ENCODE measurements at places on chromosomes 1 and 21.

DNA sequence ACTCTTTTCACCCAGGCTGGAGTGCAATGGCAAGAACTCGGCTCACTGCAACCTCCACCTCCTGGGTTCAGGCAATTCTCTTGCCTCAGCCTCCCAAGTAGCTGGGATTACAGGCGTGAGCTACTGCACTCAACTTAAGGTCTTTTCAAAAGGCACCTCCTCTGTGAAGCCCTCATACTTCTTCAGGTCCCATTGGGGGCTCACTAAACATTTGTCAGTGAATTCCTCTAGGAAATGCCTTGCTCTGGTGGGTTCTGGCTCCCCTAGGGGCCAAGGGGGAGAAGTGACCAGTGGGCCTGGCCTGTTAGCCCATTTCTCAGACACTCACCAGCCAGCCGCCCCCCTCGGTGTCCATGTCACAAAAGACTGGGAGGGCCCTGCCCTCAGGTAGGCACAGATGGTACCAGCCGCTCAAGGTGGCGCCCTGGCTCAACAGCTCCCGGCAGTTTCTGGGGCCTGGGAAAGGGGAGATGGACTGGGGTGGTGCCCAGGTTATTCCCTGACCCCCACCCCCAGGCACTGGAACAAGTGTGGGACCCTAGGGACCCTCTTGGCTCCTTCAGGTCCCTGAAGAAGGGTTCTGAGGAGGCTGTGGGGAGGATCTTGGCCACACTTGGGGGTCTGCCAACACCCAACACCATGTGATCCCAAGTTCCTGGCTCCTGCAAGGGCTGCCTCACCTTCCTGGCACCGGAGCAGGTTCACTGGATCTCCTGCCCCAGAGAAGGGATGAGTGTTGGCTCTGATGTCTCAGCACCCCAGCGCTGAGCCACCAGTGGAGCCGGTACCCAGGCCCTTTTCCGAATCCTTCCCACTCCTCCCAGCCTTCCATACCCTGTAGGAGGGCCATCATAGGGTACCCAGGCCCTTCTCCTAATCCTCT is 1.6 kb downstream of the FCN3 start:
- no peak for DNase-seq

DNA sequence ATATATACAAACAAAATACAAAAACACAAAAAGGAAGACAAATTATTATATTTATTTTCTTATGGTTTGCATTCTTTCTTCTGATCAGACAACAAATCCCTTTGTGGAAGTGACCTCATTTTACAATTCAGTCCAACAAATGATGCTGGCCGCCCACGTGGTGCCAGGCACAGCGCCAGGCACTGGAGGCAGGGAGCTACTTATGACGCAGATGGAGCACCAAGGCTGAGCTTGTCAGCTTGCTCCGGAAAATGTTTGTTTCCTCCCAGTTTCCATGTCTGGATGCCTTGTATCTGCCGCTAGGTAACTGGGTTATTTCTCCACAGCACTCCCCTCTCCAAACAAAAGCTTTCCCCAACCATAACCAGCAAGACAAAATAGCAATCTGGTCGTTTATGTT is 30.7 kb upstream of the CD34 start:
- no peak for DNase-seq

- DNase-seq, result no peak
Observed at GRCh38 chr1:32861904-32862695, 8.6 kb downstream of the FNDC5 start.

DNA sequence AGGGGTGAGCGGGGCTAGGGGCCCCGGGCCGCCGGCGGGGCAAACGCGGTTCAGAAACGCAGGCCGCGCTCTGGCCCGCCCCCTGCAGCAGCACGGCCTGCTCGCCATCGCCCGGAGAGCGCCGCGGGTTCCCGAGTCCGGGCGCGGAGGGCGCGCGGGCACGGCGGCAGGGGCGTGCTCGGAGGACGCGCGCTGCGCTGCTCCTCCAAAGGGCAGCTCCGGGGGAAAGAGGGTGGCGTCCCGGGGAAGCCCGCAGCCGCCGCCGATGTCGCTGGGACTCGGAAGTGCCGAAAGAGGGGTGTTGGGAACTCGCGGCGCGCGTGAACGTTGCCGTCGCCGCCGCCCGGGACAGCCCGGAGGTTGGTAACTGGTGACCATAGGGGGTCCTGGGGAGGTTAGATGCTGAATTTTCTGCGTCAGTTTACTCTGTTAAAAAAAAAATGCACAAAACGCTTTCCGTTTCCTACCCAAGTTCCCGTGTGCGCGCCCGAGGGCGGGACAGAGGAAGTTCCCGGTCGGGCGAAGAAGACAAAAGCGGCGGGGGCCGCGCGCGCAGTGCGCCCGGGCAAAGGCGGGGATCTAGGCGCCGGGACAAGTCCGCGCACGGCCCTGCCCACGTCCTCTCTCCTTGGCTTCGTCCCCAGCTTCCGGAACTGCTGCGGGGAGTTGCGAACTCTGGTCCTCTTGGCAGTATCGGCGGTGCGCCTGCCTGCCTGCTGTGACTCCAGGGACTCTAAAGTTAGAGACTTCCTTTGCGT is at the start of gene HHAT:
HHAT (plus strand) TSS at position 157 of the 758 bp plus-strand sequence. CDS start 20,074 bp downstream, outside the sequence.
- peak; percentile 72 for DNase-seq

DNA sequence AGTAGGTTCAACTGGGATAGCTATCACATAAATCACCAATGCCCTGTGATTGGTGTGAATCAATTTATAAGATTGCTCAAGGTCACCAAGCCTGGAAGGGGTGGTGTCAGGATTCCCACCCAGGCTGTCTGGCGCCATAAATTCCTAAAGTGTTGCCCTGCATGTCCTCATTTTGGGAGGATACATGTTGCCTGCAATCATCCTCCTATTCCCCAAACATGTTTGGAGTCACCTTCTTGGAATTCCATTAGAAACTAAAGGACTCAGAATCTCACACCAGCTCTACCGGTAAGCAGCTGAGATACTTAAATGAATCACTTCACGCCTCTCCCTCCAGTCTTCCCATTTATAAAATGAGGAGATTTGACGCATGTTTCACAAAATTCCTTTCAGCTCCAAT is 54.1 kb upstream of the SLC45A1 start:
- no peak for DNase-seq

DNA sequence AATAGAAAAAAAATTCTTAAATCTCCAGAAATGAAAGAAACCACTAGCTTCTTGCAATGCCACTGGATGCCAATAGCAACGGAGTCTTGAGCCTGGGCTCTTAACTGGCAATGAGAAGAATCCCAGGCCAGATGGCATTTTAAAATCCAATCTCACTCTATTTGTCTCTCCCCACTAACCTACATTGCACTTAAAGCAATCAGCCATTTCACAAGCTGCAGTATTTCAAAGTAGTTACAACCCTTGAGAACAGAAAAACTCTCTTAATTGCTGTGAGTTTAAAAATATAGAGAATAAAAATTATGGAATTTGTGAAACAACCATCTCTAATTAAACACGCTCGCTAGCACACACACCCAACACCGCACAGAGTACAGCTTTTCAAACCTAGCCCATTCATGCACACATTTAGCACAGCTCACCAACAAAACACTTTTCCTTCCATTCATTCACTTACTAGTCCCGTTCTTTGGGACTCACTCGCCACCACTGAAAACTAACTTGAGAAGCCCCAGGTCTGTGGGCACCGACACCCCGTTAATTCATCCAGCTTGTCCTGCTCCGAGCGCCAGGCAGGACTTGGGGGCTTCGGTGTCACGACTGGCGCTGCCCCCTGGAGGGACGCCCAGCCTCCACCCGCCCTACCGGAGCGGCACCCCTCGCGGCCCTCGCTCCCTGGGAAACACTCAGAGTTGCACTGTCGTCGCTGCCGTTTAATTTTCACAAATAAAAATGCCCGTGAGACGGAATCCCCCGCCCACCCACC is 1.0 kb downstream of the DDAH1 start:
- no peak for DNase-seq

DNA sequence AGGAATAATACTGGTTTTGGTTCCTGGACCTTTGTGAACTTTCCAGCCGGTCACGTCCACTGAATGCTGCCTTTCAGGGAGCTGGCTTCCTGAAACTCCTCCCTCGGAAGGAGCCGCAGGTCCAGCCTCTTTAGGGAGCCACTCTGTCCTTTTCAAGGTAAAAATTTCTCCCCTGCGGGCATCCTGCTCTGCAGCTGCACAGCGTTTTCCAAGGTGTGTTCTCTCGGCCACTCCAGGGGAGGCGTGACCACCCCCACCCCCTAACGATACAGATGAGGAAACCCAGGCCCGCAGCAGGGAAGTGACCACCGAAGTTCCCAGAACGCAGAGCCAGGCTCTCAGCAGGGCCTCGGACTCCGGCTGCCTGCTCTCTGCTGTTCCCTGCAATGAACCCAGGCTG is 21.5 kb downstream of the PADI2 start:
- DNase-seq, result no peak

GRCh38 chr1:6473156-6473555 is 7.2 kb upstream of the TNFRSF25 start:
- no peak for DNase-seq

GRCh38 chr1:220224611-220225124 is 47.6 kb downstream of the RAB3GAP2 start:
- no peak for DNase-seq

DNA sequence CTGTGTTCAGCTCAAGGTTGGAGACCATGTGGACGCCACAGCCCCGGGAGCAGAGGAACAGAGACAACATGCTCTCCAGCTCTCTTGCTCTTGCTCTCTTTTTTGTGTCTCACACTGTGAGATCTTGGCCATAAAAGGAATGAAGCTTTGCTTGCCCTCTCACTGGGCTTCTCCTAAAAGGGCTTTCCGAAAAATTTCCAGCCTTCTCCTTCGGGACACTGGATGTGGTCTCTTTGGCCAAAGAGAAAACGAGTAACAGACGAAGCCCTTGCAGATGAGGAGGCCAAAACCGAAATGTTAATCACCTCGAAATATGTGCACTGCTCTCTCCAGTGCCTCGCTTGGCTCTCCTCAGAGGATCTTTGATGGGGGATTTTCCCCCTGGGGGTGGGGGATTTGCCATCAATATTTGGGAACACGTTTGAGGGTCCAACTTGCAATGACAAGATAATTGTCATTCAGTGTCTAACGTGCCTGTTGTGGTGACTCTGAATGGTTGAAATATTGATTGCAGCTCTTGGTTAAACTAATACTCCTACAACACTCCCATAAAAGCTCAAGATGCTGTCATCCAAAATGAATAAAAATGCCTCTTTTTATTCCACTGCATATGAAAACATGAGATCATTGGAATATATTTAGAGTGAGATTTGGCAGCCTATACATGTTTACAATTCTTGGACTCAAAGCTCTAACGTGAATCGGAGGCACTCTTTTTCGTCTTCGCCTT is 68.6 kb upstream of the ANGPTL1 start:
- DNase-seq, result no peak

DNA sequence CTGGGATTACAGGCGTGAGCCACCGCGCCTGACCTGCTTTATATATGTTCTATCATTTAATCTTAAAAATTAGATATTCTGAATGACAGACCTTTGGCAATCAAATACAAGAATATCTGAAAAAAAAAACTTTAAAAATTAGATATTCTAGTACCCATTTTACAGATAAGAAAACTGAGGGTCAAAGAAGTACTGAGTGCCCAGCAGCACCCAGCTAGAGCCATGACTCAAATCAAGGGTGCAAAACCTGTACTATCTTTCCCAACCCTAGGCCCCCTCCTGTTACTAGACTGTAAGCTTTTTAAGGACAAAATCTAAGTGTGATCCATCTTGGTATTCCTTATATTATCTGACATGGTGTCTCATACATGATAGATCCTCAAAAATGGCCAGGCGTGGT is 8.3 kb downstream of the ARHGAP30 start:
- DNase-seq, result no peak

- no peak for DNase-seq
Observed at GRCh38 chr1:76395059-76395458, 320.5 kb downstream of the ST6GALNAC3 start.

DNA sequence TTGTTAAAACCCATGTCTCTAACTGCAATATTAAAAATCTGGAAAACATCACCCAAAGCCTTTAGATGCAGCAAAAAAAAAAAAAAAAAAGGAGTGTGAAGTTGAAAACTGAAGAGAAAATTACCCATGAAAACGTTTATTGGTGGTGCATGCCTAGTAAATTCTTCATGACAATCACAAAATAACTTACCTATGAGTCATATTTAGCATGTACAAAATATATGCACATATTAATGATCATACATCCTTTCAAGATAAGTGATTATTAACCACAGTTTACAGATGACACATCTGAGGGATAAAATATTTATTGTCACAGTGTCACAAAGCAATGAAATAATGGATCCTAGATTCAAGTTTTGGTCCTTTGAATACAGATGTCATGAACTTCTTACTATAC is 505.2 kb upstream of the NR5A2 start:
- no peak for DNase-seq

DNA sequence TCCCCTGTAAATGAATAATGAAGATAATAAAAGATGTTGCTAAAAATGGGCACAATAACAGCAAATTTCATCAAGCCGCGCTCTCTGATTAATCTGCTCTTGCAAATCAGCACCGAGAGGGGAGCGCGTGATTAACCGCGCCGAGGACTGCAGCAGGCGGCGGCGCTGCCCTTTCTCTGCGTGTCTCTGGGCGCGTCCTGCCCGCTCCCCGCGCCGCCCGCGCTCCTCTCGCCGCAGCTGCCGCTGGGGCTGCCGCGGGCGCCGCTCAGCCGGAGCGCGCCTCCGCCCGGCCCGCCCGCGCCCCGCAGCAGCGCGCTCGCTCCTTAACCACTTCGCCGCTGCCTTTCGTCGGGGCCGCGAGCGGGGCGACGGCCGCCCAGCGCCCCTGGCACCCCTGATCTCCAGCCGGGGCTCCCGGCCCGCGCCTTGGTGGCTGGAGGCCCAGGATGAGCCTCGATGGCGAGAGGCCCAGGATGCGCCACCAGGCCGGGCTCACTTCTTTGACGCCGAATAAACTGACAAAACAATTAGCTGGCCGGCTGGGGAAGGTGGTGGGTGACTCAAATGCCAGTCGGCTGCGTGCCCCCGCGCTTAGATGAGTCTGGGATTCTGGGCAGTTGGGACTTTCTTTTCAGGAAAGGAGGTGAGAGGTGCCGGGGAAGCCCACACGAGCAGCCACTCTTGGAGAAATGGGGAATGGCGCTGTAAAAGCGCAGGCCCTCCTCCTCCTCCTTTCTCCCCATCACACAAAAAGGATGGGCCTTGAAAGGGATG is 221.4 kb upstream of the PKN2 start:
- no peak for DNase-seq

DNA sequence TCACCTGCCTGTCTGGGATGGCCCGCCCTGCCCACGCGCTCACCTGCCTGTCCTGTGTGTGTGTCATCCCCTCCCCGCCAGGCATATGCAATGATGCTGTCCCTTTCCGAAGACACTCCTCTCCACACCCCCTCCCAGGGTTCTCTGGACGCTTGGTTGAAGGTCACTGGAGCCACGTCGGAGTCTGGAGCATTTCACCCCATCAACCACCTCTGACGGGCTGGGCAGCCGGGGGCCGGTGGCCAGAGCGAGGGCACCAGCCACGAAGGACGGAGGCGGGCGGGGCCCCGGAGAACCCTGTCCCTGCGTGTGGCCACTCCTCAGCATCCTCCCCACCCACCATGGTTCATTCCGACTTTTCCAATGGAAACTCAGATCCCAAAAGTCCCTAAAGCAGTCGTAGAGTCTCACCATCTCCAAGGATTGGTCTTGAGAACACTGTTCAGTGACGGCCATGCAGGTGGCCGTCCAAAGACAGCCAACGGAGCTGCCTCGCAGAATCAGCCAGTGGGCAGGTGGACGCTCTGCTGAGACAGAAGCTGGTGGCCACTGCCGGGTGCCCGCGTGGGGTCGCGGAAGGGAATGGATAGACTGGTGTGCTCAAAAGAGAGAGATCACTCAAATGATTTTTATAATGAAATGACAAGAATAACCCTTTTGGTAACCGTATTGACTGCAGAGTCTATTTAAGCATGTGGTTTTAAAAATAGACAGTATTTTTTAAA is 20.7 kb upstream of the ARHGEF16 start:
- DNase-seq, result no peak

- peak; percentile 18 for DNase-seq
Observed at GRCh38 chr1:161013131-161013487, 7.8 kb downstream of the F11R start.

GRCh38 chr21:14545906-14546480 is at the start of gene SAMSN1:
Gene SAMSN1 (minus strand): TSS chr21:14546315. CDS start chr21:14546261, 54 bp downstream.
- DNase-seq, result peak; percentile 88

Data from CD4-positive, alpha-beta T cell treated with Interleukin-17A for 1 hour (primary cell).